ENCODE measurements at places on chromosomes 5 and 9. TPM values are rescaled to one million over a fixed set of nuclear protein-coding genes. Genes with fewer than 3 reads are reported as not detected.
A peak's percentile ranks its signal among the peaks of the same experiment; 100 is the strongest.

DNA sequence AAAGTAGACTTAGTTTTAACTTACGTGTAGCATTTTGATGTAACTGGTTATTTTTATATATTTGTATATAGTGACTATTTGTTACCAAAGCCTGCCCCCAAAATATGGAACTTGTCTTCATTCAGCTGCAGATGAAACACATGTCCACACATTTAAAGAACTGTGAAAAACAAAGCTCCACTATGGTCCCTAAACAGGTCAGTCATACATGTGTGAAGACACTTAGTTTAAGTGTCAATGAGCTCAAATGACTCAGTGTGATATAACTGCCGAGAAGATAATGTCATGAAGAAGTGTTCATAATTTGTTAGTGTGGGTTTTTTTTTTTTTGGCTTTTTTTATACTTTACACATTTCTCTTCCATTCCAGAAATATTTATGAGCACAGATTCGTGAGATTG, 28.2 kb downstream of the HAVCR1 start:
- no peak for DNase-seq

GRCh38 chr5:160221082-160221481, 8.2 kb upstream of the FABP6 start:
- DNase-seq: no peak

Gene COL5A1
- polyA plus RNA-seq: 90.9 TPM

Gene PLPPR1
- polyA plus RNA-seq: 17.7 TPM

GRCh38 chr5:101932599-101932998, 363.5 kb downstream of the SLCO4C1 start:
- no peak for DNase-seq

DNA sequence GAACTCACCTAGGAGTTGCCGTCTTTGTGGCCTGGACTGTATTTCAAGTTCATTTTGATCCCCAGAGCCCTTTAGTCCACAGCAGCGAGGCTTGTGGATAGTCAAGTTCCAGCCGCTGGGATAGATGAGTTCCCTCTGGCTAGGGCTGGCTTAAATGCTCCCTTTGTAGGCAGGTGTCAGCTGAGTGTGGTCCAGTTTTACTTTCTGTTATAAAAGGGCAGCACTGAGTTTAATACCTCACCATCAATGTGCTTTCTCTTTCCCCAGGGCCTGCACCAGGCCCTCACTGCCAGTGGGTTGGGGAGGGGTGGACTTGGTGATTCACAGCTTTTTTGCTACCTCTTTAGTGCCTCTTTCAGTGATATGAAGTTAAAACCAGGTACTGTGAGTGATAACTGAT, 188.2 kb downstream of the SLCO4C1 start:
- DNase-seq: no peak

Gene POLR3G
- polyA plus RNA-seq: 2.1 TPM

- DNase-seq: no peak
These were observed 106.3 kb downstream of the PCSK5 start for GRCh38 chr9:75996726-75997125.

DNA sequence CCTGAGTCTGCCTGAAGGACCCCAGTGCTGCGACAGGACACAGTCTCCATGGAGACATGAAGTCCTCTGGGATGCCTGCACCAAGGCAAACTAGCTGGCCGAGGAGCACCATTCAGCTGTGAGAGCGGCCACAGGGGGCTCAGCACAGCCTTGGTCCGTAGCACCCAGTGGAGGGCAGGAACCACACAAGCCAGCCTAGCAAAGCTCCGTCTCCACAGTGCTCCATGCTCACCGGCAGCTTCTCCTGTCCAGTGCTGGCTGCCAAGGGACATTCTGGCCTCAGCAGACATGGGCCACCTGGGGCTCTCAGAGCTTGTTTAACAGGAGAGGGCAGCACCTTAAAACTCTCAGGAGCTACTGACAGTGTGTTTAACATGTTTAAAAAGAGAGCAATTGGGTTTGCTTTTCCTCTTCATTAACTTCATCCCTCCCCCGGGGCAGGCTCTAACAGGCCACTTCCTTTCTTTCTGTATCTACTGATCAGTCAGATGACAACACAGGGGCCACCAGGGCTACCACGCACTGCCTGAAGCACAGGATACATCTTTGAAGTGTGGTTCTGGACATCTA, 57.0 kb downstream of the SECISBP2 start:
- peak; percentile 55 for DNase-seq

GRCh38 chr5:91070761-91071550, 312.2 kb downstream of the ARRDC3 start:
- DNase-seq: no peak

Gene EQTN
- 0.40 TPM for polyA plus RNA-seq

DNA sequence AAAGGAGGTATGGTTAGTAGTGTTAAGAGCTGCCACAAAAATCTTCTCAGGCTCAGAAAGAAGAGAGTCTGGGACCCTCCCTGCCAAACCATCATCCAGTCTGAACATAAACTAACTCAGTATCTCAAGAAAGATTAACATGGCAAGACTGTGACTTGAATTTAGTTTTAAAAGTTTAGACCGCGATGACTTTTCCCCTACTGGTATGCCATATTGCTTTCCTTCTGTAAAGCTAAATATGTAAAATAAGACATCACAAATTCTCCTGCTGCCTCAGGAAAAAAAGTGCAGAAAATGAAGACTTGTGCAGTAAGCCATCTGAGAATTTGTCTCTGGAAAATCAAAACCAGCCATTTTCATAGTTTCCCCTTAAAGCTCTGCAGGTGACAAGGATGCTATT, 85.2 kb upstream of the STARD4 start:
- no peak for DNase-seq

DNA sequence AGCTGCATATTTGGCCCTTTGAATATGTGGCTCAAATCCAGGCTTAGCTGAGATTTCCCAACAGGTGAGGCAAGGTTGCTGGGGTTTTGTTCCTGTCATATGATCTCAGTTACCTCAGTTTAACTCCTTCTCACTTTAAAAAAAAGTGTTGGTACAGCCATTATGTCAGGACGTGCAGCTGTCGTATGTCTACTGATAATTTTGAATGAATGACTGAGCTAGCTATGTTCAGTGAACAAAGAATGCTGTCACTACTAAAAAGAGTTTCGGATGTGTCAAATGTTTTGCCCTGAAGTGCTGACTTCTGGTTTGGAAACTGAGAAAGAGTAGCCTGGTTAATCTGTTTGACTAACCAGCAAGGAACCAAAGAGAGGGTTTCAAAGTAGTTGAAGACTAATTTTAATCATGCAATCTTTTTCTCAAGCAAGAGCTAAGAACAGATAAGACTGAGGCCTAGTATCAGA, 106.3 kb upstream of the NR3C1 start:
- DNase-seq: no peak

DNA sequence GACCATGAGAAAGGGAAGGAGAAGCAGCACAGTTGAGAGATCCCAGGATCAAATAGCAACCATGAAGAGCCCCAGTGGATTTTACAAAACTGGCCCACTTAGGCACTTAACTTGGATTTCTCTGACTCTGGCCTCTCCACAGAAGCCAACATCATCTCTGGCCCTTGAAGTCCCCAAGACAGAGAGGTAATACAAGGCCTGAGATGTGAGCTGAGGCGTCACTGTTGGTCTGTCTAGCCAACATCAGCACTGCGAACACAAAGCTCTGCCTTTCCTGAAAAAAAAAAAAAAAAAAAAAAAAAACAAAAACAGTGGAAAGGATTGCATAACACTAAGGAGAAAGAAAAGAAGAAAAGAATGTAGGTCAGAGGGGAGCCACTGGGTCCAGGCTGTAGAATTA, 378.3 kb downstream of the BRINP1 start:
- DNase-seq: no peak

DNA sequence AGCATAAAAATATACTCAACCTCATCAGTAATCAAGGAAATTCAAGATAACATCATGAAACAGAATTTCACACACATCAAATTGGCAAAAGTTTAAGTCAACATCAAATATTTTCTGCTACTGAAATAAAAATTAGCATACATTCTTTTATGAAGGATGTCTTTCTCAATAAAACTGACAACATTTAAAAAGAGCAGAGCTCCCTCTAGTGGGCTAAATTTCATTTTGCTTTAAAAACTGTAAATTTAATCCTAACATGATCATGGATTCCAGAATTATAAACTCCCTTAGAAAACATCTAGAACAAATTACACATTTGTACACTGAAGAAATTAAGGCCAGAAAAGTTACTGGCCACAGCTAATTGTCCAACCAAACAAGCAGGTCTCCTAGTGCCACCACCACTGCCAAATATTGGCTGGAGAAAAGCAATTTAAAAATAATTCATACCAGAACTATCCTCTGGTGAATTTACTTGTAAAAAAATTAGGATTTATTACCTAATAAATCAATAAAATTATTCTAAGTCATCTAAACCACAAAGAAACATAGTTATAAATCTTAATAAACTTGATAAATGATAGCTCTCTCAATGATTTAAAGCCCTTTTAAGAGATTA, 31.2 kb downstream of the DEPDC1B start:
- no peak for DNase-seq

Gene OTULINL
- 40.7 TPM for polyA plus RNA-seq

- DNase-seq: no peak
These were observed 147.6 kb downstream of the ST8SIA4 start for GRCh38 chr5:100755435-100755834.

Gene SLC30A5
- 94.2 TPM for polyA plus RNA-seq

Gene SOHLH1
- not detected for polyA plus RNA-seq

Gene DDX4
- not detected for polyA plus RNA-seq

GRCh38 chr5:18553269-18553668, 919.0 kb downstream of the TAF11L14 start:
- no peak for DNase-seq

DNA sequence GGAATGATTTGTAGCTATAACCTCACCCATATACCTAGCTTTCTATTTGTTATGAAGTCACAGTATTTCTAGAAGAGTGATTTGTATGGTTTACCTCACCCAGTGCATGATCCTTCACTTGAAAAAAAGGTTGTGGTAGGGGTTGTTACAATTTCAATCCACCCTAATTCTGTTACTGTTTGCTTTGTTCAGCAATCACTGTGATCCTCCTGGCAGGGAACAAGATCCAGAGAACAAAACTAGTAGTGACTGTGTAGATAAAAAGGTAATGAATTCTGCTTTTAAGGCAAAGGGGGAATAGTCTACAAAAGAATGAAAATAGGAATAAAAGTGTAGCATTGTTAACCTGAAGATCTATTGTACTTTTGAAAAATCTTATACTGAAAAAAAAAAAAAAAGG, 191.3 kb upstream of the SH3GL2 start:
- DNase-seq: no peak

- no peak for DNase-seq
These were observed 17.0 kb downstream of the GOLPH3 start for GRCh38 chr5:32157078-32157477.

GRCh38 chr9:109256336-109256735, 64.5 kb downstream of the EPB41L4B start:
- no peak for DNase-seq

DNA sequence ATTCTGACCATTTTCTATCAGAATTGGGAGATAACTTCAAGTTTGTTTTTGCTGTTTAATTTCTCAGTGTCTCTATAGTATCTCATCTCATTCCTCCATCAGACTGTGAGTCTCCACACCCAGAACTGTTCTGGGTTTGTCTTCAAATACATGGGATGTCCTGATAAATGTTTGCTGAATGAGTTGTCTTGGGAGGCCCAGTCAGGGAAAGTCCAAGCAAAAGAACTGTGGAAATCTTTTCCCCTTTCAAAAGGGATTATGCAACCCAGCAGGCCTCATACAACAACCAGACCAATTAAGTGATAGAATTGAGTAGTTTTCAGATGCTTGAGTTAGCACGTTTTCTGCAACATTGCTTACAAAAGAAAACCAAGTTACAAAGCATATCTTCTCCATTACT, 324.4 kb downstream of the BRINP1 start:
- no peak for DNase-seq

- DNase-seq: no peak
These were observed 798 bp downstream of the PITX1 start for GRCh38 chr5:135032999-135033861.

DNA sequence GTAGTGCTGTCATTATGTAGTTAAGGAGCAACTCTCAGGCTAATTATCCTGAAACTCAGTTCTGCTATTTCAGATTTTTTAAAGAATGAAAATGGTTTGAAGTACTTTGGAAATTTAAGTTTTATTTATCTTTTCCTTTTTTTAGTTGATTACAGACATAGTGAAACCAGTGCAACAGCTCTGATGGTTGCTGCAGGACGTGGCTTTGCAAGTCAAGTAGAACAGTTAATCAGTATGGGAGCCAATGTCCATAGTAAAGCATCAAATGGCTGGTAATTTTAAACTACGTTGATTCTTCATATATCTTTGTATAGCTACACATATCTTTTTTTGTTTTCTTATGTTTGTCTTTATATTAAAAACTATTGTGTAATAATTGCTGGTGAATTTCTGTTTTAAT, 34.9 kb downstream of the YTHDC2 start:
- no peak for DNase-seq

GRCh38 chr9:69391946-69392345, 66.9 kb downstream of the ENTREP1 start:
- DNase-seq: no peak

DNA sequence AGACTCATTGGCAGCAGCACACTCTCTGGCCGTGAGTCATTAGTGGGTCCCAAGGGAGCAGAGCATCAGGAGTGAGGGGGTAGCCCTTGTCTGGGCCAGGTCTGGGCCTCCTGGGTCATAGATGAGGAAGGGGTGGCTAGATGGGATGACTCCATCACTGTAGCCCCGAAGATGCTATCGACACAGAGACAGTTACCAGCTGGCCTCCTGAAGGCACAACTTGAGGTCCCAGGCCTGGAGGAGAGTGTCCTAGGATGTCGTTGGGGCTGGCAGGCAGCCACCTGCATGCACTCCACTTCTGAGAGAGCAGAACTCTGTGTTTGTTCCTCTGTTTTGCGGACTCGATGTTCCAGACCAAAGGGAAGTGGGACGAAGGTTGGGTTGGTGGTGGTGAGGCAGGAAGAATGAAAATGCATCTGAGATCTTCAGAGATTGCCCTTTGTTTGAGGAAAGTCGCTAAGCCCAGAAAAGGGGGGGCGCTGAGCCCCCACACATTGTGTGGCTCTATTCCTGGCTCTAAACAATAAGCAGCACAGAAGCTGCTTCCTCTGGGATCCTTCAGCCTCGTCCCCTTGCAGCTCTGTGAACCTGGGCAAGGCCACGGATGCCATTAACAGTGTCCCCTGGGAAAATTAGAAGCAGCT, 4.7 kb downstream of the BTNL9 start:
- DNase-seq: no peak

Gene GZMA
- polyA plus RNA-seq: 0.33 TPM

Gene BARX1
- 0.10 TPM for polyA plus RNA-seq

GRCh38 chr9:129174102-129174723, 3.8 kb downstream of the IER5L start:
- DNase-seq: no peak

Gene RORB
- polyA plus RNA-seq: 0.22 TPM

- no peak for DNase-seq
These were observed 210.4 kb upstream of the RFX3 start for GRCh38 chr9:3736161-3736560.

- DNase-seq: no peak
These were observed 1.1 kb downstream of the CRAT start for GRCh38 chr9:129109537-129109903.

DNA sequence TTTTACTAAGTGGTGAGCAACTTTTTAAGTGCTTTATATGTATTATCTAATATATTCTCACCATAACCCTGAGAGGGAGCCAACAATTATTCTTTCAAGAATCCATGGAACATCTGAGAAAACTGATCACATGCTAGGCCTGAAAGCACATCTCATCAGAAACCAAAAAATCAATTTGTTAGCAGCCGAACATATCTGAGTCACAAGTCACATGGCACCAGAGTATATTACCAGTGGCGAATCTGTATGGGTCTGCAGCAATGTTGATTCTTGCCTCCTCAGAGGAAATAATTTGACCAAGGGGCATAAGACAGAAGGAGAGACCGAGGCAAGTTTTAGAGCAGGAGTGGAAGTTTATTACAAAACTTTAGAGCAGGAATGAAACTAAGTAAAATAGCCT, 25.3 kb upstream of the SIL1 start:
- no peak for DNase-seq

Gene SOX30
- 0.52 TPM for polyA plus RNA-seq

Gene CSF2
- not detected for polyA plus RNA-seq

All from left renal pelvis (tissue), 4 donors.